NCI-H146 (cell line): ENCODE measurements at places on chromosomes 3 and 15.

- DNase-seq, result peak; percentile 100
Observed at GRCh38 chr3:193938613-193939012, 197.3 kb upstream of the HES1 start.

DNA sequence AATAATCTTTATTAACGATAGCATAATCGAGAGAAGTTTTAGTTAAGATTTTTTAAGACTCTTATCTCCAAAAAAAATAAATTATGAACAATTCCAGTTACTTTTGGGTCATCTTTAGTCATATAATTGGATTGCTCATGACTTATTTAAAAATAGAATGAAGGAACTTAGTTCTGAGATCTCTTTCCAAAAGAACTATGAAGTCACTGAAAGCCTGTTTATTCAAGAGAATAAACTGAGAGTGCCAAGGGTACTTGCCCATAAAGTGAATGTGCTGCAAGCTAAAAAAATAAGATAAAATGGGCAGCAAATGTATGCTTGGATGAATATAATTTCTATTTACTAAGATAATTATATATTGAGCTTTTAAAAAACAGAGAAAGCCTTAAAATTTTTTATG, 176.5 kb upstream of the PLSCR5 start:
- no peak for DNase-seq

DNA sequence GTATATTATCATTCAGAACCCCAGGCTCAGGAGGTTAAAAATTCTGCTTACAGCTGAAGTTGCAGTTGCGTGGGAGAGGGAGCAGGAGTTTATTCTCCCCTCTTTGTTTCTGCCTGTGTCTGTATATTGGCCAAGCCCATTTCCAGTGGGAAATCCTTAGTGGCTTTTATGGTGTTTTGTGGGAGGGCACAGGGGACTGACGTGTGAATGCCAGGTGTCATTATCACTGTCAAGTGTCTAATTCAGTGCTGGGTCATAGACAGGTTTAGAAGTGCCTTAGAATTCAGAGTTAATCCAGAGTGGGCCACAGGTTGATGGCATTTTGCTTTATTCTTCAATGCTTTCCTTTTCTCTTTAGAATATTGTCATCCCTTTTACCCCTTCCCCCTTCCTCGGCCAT, 33.4 kb downstream of the SLCO3A1 start:
- DNase-seq, result no peak

DNA sequence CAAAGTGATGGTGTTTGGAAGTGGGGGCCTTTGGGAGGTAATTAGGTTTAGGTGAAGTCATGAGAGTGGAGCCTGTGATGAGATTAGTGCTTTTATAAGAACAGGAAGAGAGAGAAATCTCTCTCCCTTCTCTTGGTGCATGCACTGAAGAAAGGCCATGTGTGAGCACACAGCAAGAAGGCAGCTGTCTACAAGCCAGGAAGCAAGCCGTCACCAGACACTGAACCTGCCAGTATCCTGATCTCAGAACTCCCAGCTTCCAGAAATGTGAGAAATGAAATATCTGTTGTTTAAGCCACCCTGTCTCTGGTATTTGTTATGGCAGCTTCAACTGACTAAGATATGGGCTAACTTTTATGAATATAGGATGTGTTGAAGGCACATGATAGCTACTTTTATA, 72.6 kb downstream of the REC114 start:
- no peak for DNase-seq

DNA sequence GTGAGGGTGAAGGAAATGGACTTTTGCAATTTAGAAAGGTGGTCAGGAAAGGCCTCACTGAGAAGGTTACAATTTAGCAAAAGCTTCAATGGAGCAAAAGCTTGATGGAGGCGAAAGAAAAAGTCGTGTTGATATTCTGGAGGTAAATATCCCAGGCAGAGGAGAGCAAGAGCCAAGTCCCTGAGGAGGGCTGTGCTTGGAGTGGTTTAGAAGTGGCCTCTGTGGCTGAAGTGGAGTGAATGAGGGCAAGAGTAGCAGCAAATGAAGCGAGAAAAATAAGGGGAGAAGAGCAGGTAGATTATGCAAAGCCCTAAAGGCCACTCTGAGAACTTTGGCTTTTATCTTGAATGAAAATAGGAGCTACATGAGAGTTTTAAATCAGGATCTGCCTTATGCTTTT, 54.1 kb downstream of the GUCA1C start:
- no peak for DNase-seq

GRCh38 chr3:39910826-39911464, 101.5 kb downstream of the MYRIP start:
- no peak for DNase-seq

DNA sequence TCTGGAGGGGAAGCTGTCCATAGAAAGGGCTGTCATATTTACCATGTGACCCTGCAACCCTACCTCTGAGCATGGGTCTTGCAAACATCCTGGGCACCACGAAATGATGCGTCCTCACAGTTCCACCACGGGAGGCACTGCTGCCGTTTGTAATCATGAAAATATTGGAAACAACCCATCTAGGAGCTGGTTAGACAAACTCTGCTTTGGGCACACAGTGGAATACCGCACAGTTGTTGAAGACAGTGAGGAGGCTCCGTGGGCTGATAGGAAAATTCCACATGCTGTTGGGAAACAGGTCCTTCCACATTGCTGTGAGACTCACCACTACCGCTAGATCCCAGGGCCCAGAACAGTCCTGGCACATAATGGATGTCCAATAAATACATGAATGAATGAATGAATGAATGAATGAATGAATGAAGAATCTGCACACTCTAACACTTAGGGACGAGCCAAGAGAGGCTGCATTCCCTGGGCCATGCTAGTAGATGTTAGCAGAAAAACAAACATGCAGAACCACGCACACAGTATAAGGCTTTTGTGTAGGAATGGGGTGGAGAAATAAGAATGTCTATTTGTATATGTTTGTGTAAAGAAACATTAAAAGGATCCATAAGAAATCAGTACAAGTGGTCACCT, 40.6 kb downstream of the TPRA1 start:
- no peak for DNase-seq

DNA sequence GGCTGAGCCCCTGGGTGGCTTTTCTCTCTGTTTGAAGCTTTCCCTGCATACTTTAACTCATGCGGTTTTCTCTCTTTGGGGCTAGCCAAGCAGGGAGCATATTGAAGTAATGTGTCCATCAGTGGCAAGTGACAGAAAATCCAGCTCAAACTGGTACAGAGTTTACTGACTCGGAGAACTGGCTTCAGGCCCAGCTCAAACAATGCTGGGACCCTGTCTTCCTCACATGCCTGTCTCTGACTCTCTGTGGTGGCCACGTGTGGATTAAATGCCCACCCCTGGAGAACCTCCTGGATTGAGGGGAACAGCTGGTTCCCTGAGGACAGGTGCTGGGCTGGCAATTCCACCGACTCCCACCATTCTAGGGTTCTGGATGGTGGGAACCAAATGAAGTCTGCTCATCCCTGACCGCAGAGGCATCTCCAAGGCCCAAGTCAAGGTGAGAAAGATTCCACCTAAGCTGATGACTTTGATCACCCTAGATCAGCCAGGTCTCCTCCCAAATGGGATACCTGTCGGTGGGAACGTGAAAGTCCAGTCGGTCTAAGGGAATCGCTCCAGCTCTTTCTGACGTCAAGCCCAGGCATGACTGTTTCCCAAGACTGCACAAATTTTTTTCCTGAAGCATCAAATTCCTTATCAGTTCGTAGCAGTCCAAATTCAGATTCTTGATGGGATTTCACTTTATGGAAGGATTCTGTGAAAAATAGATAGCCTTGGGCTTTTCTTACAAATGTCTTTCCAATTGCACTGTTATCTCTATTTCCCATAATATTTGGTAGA, 16.3 kb upstream of the HDAC11 start:
- DNase-seq, result no peak

GRCh38 chr3:154430014-154430413, at the start of gene GPR149:
GPR149 (minus strand) TSS chr3:154430190; CDS start chr3:154429615, 575 bp downstream.
- DNase-seq, result peak; percentile 37

DNA sequence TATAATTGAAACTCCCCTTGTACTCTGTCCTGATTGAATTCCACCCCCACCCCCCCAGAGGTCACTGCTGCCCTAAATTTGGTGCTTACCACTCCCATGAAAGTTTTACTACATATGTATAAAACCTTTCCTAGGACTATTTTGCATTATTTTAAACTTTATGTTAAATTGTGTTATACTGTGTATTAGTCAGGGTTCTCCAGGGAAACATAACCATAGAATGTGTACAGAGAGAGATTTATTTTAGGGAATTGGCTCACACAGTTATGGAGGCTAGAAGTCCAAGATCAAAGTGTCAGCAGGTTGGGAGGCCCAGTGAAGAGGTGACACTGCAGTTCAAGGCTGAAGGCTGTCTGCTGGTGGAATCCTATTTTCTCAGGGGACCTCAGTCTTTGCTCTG, 29.2 kb downstream of the BFSP2 start:
- DNase-seq, result no peak

- no peak for DNase-seq
Observed at GRCh38 chr15:96264801-96265515, 65.5 kb upstream of the NR2F2 start.

DNA sequence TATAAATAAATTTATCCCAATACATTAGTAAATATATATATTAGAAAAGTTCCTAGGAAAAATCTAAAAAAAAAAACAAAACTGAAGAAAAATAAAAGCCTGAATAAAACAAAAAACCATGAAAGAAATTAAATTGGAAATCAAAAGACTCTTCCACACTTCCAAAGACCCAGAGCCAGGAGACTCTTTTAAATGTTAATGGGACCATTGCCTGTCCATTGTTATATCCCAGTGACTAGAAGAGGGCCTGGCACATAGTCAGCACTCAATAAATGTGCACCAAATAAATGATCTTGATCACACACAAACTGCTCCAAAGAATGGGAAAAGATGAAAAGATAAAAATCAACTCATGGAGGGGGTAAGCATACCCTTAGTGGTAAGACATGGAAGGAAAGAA, 51.3 kb upstream of the CLDN18 start:
- no peak for DNase-seq

DNA sequence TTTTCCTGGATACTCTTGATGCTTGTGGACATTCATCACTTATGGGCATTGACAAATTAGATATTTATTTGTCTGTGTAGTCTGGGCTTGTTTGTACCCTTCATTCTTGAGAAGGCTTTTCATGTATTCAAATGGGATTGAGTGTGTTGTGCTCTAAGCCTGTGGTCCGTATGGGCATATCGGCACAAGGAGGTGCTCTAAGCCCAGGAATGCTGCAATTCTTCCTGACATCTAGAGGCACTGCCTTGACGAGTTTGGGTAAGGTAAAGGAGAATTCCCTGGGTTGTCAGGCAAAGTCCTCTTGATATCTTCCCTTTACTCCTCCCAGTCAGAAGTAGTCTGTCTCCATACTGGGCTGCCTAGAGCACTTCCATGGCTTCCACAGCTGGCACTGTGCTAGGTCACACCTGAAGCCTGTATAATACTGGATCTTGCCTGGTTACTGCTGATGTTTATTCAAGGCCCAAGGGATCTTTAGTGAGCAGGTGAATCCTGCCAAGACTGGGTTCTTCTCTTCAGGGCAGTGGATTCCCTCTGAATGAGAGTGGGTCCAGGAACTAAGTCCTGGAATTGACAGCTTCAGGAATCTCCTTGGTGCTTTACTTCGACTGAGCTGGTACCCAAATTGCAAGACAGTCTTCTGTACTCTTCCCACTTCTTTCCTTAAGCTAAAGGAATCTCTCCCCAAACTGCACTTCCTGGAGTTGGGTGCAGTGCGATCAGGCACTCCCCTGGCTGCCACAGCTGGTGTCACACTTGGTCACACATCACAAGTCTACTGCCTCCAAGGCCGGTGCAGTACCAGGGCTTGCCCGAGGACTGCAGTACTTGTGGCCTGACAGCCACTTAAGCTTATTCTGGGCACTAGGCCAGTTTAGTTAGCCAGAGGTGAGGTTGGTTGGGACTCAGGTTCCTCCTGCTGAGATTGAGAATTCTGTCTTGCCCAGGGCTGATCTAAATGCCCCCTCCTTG, 46.0 kb downstream of the GALK2 start:
- no peak for DNase-seq

DNA sequence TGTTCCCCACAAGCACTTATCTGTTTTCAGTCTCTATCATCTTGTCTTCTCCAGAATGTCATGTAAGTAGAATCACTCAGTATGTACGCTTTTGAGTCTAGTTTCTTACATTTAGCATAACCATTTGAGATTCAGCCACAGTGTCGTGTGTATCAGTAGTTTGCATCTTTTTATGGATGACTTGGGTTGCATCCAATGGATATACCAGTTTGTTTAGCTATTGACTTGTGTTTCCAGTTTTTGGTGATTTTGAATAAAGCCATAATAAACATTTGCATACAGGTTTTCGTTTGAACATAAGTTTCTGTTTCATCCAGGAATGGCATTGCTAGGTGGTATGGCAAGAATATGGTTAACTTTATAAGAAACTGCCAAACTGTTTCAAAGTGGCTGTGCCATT, 12.1 kb downstream of the GRIP2 start:
- no peak for DNase-seq

DNA sequence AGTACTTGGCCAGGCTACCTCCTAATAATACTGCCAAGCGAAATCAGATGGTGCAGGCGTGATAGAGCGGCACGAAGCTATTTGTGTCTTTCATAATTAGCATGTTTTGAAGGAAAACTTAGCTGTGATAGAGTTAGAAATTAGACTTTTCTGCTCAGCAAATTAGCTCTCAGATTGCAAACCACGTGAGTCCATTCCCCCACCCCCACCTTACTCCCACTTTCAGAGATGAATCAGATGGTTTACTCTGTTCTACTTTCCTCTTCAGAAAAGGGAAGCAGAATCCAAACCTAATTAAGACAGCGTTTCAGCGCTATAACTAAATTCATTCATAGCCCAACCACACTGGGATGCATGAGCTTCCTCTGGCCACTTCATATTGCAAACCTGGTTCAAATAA, 214.6 kb downstream of the SLCO3A1 start:
- DNase-seq, result no peak

- peak; percentile 59 for DNase-seq
Observed at GRCh38 chr15:91127236-91127955, 27.3 kb downstream of the SV2B start.

GRCh38 chr3:192844836-192845525, 72.7 kb downstream of the MB21D2 start:
- DNase-seq, result no peak

- no peak for DNase-seq
Observed at GRCh38 chr3:79994397-79994796, 226.6 kb upstream of the ROBO1 start.

DNA sequence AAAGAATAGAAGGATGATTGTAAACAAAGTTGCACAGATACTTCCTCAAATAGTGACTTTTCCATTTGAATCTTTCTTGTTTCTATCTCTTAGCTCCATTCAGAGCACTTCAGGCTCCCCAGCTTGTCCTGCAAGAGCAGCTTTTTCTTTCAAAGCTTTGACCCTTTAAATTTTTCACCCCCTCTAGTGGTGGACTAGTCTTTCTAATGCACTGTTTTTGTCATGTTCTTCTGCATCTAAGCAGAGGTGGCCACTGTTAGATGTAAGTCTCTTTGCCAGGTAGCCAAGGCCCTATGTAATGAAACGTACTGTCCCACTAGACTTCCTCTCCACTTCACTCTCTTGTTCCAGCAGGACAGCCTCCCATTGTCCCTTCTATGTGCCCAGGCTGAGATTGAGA, 74.0 kb upstream of the MANF start:
- DNase-seq, result no peak

DNA sequence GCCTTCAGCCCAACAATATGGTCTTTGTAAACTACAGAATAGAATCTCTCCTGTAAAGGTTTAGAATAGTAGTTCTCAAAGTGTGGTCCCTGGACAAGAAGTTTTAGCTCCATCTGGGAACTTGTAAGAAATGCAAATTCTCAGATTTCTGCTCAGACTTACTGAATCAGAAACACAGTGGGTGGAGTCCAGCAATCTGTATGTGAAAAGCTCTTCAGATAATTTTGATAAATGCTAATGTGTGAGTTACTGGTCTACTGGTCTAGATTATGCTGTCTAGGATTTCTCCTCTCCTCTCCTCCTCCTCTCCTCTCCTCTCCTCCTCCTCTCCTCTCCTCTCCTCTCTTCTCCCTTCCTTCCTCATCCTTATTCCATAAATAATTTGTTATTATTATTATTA, 57.5 kb downstream of the RBMS3 start:
- no peak for DNase-seq
